ENCODE measurements at places on chromosomes 1 and 21.

DNA sequence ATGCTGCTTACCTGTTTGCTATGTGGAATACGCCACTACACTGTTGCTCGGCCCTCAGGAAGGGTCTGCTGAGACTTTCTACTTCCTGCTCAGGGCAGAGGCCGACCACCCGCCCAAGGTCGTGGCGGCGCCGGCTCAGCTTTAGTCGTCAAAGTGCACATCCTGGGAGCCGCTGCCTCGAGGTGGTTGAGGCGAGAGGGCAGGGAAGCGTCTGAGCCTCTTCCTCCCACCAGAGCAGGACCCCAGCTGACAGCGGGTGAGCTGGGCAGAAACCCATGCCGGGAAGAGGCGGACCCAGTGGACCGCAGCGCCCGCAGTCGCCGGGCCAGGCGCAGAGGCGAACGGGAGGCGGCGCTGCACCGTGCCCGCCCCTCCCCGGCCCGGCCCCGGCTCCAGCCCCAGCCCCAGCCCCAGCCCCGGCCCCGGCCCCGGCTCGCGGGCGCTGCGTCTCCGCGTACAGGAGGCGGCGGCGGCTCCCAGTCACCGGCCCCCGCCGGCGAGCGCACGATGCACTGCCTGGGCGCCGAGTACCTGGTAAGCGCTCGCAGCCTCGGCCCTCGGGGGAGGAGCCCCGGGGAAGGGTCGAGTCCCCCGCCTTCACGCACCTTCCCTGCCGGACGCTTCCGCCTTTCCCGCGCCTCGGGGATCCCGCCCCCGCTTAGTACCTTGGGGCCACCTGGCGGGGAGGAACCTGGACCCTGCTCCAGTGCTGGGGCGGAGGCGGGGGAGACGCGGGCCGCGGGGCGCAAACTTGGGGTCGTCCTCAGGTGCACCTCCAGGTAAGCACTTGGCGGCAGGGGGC is at the start of gene SLC44A3:
Gene SLC44A3 (plus strand): TSS at position 413 of the 802 bp plus-strand sequence. CDS start 95 bp downstream, at position 508.
- DNase-seq = no peak

DNA sequence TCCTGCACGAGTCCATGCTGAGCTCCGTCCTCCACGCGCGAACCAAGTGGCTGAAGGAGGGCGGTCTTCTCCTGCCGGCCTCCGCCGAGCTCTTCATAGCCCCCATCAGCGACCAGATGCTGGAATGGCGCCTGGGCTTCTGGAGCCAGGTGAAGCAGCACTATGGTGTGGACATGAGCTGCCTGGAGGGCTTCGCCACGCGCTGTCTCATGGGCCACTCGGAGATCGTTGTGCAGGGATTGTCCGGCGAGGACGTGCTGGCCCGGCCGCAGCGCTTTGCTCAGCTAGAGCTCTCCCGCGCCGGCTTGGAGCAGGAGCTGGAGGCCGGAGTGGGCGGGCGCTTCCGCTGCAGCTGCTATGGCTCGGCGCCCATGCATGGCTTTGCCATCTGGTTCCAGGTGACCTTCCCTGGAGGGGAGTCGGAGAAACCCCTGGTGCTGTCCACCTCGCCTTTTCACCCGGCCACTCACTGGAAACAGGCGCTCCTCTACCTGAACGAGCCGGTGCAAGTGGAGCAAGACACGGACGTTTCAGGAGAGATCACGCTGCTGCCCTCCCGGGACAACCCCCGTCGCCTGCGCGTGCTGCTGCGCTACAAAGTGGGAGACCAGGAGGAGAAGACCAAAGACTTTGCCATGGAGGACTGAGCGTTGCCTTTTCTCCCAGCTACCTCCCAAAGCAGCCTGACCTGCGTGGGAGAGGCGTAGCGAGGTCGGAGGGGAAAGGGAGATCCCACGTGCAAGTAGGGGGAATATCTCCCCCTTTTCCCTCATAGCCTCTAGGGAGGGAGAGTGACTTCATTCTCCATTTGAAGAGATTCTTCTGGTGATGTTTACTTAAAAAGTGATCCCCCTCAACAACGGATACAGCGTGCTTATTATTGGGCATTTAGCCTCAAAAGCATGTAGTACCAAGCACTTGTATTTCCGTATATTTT is 991 bp downstream of the PRMT6 start:
- DNase-seq = peak; percentile 42

DNA sequence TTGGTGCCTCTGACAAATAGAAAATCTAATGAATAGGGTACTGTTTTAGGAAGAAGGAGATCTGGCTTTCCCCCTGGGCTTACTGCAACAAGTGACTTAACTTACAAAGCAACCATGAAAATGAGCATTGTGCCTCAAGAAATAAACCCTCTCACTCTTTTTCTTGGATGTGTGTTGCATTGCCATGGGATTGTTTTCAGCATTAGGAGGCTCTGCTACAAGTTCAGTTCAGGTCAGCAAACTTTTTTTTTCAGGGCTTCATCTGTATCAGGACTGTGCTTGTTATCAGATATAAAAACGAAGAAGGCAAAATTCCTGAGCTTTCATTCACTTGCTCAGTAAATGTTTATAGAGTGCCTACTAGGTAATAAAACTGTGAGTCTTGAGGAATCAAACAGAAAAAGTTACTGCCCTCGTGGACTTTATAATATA is 37.8 kb upstream of the DOCK7 start:
- DNase-seq = no peak

DNA sequence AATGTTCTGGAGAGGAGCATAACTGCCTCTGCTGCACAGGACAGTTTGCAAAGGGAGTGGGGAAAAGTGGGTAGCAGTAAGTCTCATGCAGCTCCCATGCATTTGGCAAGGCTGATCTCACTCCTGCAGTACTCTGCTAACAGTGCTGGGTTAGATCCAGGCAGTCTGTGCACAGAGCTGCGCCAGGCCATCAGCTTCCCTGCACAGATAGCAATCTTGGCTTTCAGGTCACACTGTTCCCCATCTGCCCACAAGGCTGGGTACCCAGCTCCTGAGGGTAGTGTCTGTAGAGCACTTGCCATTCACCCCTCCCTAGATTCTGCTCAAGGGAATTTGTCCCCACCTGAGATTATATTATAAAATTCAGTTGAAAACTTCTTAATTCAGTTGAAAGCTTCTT is 72.1 kb downstream of the SH3BGR start:
- DNase-seq = no peak

GRCh38 chr21:38839328-38840286 is 33.9 kb downstream of the ETS2 start:
- DNase-seq = no peak

GRCh38 chr1:234909851-234910250 is 218.8 kb downstream of the TOMM20 start:
- no peak for DNase-seq

DNA sequence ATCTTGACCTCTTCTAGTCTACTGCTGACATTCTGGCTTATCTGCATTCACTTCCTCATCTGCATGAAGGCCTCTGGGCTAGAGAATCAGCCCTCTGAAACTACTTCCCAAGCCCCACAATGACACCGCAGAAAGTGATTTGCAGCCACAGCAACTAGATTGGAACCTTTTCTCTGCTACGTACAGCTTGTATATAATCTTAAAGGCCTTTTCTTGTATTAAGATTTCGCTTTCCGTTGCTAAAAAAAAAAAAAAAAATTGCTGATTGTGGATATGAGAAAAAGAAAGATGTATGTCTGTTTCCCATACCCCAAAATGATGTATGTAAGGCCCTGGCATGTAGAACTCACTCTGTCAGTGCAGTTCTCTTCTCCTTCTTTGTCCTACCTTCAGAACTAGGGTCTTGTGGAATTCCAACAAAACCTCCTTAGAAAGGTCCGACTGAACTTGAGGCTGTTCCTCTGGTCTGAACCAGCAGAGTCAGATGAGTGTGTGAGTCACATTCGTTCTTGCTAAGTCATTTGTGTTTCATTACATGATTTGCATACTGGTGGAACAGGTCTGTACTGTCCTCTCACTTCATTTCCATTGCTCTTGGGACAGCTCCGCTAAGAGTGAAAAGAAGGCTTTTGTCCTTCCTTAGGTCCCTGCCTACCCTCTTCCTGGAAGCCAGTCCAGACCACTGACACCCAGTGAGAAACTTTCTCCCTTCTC is 62.7 kb downstream of the PLPP3 start:
- DNase-seq = peak; percentile 55

DNA sequence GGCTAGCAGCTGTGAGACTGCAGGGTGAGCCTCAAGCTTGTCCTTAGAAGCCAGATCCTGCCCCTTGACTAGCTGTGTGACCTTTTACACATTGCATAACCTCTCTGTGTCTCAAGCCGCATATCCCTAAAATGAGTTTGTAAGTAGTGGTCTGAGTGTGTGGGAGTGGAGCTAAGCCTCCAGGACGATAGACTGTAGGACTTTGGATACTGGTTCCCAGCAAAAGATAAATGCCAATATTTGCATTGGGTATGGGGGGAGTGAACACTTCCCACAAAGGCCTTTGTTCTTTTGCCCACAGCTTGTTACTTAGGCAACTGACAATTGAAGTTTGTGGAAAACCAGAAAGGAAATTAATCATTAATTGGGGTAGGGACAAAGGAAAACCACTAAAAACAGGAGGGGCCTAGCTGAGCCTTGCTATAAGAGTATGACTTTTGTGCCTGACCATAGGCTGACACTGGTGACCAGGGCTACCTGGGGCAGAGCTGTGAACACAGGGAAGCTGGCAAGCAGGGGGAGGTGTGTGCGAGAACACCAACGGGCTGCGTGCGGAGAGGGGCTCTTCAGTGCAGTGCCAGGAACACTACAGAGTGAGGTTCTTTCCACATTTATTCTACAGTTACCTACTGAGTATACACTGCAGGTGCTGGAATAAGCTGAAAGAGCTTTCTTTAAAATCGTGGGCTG is 102.4 kb upstream of the ETV3 start:
- no peak for DNase-seq

DNA sequence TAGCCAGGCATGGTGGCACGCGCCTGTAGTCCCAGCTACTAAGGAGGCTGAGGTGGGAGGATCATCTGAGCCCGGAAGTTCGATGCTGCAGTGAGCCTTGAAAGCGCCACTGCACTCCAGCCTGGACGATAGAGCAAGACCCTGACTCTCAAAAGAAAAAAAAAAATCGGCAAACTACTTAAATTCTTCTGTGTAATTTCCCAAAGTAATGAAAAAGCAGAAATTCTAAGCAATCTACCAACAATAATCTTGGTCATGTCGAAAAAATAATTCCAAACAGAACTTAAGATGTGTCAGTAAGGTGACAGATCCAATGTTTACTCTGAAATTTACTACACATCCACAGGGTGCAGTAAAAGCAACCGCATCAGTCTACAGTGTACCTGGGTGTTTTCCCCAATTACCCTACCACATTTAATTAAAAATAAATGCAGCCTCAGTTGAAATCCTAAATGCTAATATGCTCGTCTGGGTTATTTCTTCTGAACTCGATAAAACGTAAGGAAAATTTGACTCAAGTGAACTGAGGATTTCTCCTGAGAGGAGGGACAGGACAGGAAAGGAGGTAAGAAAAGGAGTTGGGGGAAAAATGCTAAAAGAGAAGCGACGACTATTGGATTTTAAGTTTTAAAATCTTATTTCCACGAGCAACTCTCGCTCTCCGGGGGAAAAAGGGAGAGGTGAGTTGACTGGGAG is 801 bp downstream of the EPRS1 start:
- no peak for DNase-seq

DNA sequence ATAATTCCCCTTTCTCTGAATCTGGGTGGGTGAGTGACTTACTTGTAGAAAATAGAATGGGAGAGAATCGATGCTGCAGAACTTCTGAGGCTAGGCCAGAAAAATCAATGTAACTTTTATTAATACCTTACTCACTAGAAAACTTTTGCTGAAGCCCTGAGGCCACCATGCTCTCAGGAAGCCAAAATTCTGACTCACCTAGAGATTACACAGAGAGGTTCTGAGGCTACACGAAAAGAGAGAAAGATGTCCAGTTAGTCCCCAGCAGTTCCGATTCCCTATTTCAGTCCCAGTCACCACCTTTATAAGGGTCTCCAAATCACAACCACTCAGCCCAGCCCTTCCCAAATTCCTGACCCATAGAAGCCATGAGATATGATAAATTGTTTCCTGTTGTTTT is 135.2 kb downstream of the NTPCR start:
- DNase-seq = no peak

GRCh38 chr1:28864695-28865094 is 49.7 kb upstream of the EPB41 start:
- no peak for DNase-seq

DNA sequence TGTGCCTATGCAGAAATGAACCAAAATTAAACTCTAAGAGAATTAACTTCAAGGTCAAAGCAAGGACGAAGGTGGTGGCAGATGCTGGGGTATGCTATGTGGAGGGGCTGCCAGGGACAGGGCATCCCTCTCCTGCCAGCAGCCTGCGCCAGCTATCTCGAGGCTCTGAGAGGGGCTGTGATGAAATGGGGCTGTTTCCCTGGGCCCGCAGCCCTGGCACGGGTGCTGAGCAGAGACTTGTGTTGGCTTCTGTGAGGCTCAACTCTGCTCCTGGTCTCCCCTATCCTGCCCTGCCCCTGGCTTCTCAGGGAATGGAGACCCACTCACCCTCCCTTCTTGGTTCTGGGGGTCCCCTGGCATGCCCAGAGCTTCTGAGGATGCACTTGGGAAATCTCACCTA is 41.9 kb upstream of the TIAM1 start:
- no peak for DNase-seq

DNA sequence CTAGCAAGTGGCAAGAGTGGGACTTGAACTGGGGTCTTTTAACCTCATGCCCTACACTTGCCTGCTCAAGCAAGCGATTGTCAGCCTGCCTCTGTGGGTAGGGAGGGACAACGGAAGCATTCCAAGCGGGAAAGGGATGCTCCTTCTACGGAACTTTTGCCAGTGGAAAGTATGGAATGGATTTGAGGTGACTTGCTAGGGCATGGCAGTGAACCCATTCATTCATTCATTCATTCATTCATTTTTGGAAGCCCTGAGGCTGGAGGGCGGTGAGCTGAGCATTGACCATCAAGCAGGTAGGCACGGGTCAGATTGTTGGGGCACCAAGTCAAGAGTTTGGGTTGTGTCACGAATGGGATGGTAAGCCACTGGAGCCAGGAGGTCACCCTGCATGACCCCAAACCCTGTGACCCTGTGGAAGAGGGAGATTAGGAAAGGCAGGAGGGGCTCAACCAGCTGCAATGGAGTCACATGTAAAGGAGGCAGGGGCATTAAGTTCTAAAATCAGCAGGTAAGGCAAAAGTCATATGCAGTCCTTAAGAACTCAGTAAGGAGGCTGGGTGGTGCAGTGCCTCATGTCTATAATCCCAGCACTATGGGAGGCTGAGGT is 11.8 kb upstream of the CITED4 start:
- no peak for DNase-seq

GRCh38 chr21:29711236-29711635 is 228.6 kb downstream of the GRIK1 start:
- no peak for DNase-seq

- no peak for DNase-seq
These were observed 248.2 kb upstream of the TPTE start for GRCh38 chr21:10273196-10273595.

DNA sequence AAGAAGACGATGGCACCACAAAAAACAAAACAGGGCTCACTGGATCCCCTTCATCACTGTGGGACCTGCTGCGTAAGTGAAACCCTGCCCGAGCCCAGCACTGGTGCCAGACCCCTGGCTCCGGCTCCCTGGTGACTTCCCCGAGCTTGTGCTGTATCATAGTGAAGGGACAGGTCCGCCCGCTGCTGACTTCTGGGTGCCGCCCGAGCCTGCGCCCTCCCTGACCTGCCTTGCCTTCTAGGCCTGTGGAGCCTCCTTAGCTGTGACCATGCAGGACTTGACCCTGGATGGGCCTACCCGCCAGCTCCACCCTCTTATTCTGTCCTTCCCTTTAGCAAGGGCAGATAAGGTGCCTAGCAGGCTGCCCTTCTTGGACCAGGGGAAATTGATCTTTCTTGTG is 7.9 kb downstream of the TEX35 start:
- DNase-seq = no peak
